ENCODE measurements at places on chromosomes 7 and 10.

DNA sequence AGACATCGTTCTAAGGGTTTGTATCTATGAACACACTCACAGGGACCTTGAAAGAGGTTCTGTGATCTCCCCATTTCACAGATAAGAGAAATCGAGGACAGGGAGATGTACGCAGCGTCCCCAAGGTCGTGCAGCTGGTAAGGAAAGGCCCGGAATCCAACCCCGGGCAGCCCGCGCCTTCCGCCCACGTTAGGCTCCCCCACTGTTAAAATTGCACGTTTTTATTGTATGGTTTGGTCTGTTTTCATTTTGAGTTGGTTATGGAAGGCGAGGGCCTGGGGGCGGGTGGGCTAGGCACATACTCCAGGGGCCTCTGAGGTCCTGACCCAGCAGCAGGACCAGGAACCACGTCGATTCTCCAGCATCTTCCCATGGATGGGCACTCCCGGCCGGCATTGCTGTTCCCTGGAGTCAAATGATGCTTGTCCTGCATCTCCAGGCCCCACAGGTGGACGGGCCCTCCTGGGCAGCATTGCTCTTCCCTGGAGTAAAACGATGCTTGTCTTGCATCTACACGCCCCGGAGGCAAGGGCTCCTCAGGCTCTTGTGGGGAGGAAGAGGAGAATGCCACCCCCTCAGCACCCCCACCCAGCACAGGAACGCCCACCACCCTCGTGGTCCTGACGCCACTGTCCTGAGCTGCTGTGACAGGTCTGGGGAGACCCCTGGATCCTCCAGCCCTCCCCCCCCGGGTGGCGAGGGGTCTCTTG, 65.9 kb downstream of the PDGFA start:
- DNase-seq = no peak

DNA sequence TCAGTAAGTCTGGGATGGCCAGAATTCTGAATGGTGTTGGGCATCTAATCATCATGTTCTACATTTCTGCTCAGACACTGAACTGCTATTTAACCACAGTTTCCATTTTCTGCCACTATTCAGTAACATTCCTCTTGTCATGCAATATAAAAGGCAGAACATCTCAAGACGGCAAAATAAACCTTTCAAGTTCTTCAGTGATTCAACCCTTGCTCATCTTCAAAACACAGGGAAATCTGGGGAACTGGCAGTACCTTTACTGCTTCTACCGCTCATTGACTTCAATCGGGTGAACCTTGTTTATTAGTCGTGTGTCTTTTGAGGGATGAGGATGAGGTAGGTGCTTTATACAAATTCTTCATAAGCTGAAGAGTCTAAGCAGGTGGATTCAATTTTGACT, 184.7 kb upstream of the ANK3 start:
- no peak for DNase-seq

DNA sequence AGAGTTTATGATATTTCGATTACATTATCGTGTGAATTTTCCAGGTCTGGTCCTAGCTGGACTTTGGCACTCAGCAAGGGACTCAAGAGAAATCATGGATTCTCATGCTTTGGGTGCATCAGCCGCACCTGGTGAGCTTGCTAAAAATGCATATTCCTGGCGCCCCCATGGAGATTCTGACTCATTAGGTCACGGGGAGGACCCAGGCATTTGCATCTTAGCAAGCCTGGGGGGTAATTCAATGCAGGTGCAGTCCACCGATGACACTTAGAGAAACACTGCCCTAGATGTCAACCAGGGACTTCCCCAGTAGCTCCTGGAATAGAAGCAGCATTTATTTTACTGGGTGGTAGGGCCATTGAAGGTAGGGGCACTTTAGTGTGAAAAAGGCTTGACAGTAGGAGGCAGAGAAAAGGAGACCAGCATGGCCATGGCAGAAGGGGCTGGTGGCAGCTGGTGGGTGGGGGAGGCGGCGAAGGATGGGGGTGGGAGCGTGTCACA, 29.9 kb upstream of the PDCD4 start:
- DNase-seq = no peak

DNA sequence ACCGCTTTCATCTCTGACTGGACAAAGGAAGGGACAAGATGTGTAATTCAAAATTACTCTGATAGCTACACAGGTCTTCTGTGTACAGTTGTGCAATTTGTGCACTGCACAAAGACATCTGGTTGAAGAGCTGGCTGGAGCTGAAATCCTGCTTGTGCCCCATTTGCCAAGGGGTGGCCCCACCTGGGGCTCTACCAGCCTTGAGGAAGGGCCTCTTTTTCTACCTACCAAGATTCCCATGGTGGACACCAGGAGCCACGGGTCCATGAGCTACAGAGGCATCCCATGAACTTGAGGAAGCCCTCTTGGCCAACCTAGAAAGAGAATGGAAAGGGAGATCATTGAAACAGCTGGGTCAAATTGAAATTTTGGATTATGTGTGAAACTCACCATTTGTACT, 43.2 kb downstream of the HHEX start:
- no peak for DNase-seq

- no peak for DNase-seq
These were observed 187.1 kb downstream of the KIF20B start for GRCh38 chr10:89888321-89889070.

GRCh38 chr7:33192695-33193291, 63.4 kb downstream of the BBS9 start:
- DNase-seq = no peak

DNA sequence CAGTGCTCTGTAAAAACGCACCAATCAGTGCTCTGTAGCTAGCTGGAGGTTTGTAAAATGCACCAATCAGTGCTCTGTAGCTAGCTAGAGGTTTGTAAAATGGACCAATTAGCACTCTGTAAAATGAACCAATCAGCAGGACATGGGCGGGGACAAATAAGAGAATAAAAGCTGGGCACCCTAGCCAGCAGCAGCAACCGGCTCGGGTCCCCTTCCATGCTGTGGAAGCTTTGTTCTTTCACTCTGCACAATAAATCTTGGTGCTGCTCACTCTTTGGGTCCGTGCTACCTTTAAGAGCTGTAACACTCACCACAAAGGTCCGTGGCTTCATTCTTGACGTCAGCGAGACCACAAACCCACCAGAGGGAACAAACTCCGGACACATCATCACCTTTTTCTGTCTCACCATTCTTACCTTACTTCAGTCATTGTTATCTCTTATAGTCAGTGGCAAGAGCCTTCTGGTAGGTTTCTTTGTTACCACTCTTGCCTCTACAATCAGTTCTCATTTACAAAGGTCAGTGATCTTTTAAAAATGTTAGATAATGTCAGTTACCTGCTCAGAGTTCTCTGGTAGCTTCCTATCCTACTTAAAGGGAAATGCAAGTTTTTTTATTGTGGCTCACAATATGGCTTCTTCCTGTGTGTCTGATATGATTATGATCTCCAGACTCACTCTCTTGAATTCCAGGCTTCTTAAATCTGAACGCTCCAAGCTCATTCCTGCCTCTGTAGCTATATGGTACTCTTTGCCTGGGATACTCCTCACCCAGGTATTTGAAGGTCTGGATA, 4.5 kb downstream of the STAM start:
- DNase-seq = no peak

- no peak for DNase-seq
These were observed 234.7 kb downstream of the GFRA1 start for GRCh38 chr10:116038259-116038658.

DNA sequence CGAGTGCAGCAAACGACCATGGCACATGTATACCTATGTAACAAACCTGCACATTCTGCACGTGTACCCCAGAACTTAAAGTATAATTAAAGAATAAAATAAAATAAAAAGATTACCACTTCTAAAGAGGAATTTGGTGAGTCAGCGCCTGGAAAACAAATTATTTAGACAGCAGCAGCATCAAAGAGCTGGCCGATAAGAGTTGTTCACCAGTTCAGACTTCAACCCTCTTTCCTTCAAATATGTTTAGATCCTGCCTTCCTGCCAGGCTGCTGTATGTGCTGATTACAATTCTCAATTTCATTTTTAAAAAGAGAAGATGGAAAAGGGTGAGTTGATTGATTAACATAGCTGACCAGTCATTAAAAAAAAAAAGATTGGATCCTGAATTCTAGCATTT, 672.0 kb upstream of the NRP1 start:
- no peak for DNase-seq

GRCh38 chr7:124323597-124323996, 290.7 kb upstream of the TMEM229A start:
- DNase-seq = no peak

DNA sequence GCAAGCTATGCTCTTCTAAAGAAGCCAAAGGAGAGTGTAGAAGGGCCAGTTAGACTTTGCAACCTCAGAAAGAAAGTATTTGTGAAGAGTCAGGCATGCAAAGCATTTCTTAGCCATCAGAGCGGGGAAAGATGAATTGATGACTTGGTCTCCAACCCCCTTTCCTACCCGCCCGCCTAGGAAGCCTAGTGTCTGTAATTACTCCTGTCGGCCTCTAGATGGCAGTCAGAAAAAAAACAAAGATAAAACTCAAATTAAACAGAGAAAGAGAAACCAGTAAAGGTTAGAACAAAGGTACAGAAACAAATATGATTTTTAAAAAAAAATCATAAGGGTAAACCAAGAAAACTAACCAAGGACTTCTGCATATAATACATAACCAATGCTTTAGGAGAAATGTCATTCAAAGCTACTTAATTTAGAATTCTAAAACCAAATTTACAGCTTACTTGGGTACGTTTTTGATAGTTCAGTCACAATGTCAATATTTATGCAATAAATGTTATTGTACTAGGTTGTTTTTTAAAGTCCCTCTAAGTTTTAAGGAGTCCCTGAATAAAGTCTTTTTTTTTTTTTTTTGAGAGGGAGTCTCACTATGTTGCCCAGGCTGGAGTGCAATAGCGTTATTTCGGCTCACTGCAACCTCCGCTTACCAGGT, 97.6 kb downstream of the LYZL1 start:
- DNase-seq = no peak

GRCh38 chr10:15378569-15378968, 7.5 kb upstream of the FAM171A1 start:
- no peak for DNase-seq

GRCh38 chr10:110398419-110399105, 93.8 kb upstream of the SMNDC1 start:
- no peak for DNase-seq

- DNase-seq = no peak
These were observed 99.2 kb upstream of the LYZL2 start for GRCh38 chr10:30728766-30729165.

- no peak for DNase-seq
These were observed 18.1 kb downstream of the CCDC126 start for GRCh38 chr7:23615331-23615730.

DNA sequence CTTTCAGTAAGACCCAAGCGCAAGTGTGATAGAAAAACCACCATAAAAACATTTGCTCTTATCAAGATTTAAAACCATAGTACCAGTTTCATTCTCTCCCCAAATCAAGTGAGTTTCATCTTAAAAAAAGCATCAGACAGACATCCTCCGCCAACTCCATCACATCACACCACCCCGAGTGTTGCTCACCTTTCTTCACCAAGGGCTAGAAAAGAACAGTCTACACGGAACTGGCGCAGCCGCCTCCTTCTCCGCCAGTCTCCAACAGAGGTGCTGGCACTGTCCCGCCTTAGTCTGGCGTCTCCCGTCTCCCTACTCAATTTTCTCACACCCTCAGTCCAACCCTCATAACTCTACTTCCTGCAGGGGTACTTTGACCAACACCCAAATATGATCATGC, 46.9 kb upstream of the WIPI2 start:
- DNase-seq = no peak

- no peak for DNase-seq
These were observed 27.5 kb downstream of the KCNH2 start for GRCh38 chr7:150950496-150951180.

GRCh38 chr7:142391191-142391992, 133.5 kb upstream of the PRSS58 start:
- DNase-seq = no peak

- no peak for DNase-seq
These were observed 73.3 kb upstream of the SMNDC1 start for GRCh38 chr10:110378006-110378405.

GRCh38 chr7:88664630-88665233, 94.8 kb upstream of the ZNF804B start:
- DNase-seq = no peak
